ENCODE measurements at places on chromosomes 5 and 9.
A peak's percentile ranks its signal among the peaks of the same experiment; 100 is the strongest.

- no peak for DNase-seq
These were observed 1.7 kb downstream of the TLE4 start for GRCh38 chr9:79573412-79573923.

- no peak for DNase-seq
These were observed 24.4 kb upstream of the MLLT3 start for GRCh38 chr9:20646656-20647055.

DNA sequence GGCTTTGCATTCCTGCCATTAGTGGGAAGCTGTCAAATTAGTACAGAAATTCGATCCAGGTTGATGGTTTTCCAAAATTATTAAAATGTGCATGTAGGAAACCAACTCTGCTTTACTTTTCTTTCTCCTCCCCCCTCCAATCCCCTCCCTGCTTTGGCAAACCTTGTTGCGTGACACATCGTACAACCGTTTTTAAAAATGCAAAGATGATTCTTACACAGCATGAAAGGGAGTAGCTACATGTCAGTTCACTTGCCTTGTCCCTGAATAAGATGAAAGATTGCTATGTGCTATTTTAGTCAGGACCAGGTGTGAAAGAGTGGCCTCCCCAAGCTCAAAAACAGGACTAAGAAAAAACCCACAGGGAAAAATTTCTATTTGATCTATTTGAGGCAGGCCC is 11.7 kb downstream of the SNCAIP start:
- DNase-seq = no peak

DNA sequence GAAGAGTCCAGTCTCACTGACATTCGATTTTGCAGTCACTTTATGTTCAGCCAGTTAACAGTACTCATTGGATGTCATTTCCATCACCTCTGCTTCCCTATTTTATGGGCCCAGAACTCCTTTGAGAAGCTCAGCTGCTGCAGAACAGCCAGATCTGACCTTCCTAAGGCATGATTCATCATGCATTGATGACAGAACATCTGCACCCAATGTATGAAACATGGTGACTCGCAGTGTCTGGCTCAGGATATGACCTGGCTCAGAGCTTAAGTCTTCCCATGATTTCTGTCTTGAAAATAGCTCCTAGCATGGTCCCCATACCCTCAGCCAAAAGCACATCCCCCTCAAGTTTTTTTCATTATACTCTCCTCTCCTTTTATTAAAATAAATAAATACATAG is 92.6 kb upstream of the TRIM32 start:
- peak; percentile 2 for DNase-seq

- DNase-seq = no peak
These were observed 409.2 kb downstream of the CSNK1G3 start for GRCh38 chr5:123921193-123921592.

DNA sequence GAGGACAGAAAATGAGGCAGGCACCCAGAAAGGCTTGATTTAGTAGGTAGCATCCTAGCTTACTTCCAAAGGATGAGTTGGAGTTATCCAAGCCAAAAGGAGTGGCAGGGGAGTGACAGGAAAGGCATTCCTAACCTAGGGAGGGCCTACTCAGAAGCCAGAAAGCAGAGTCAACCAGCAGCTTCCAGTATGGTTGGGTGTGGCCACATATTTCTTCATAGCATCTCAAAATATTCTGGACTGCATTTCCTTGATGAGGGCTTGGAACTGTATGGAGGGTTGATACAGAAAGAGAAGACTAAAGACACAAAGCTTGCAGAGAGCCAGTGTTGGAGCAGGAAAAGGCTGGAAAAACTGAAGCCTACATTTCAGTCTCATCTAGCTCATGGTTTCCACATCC is 656.8 kb upstream of the DMAC1 start:
- DNase-seq = no peak

DNA sequence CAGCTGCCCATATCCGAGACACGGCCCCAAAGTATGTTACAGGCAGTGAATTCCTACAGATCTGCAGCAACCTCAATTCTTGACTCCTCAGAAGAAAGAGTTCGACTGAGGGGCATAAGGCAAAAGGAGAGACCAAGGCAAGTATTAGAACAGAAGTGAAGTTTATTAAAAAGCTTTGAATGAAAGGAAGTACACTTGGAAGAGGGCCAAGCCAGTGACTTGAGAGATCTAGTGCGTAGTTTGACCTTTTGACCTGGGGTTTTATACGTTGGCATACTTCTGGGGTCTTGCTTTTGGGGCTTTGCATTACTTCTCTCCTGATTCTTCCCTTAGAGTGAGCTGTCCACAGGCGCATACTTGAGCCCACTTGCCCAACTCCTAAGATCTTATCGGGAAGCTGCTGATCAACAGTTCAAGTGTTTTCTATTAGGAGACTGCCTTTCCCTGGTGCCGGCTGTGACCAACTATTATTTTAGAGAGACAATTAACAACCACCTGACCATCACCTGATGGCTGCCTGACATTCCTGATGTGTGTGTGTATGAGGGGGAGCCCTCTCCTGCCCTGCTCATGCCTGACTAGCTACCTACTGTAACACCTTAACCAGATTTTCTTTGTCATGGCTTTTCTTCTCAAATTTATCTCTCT is 1.5 kb upstream of the DEPDC1B start:
- no peak for DNase-seq

DNA sequence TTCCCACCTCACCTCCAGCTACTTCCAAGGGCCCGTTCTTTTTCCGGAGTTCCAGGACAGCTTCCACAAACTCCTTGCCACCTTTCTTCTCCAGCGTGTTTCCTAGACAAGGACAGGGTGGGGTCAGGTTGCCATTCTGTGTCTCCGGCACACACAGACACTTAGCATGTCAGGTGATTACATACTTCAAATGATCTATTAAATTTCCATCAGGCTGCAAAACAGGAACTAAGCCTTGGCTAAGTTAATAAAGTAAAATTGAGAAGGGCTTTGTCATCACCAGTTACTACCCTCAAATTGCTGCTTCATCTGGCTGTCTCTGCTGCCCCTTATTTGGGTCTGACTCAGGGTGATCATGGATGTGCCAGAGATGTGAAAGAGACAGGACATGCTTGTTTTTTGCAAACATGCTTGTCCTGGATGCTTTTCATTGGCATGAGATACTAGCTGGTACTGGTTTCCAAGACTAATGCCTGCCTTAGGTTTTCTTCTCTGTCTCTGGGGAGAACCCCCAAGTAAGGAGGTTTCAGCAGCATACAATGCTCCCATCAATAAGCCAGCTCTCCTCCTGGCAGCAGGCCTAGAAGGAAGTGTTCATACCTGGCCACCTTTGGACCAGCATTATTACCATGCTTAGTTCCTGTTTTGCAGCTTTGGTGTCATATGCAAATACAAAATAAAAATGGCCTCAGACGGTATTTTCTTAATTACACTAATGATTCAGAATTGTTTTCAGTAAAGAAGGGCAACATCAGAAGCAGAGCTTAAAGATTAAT is 52.9 kb downstream of the MACROH2A1 start:
- no peak for DNase-seq

GRCh38 chr9:115524453-115525059 is 406.6 kb upstream of the TNC start:
- DNase-seq = no peak

DNA sequence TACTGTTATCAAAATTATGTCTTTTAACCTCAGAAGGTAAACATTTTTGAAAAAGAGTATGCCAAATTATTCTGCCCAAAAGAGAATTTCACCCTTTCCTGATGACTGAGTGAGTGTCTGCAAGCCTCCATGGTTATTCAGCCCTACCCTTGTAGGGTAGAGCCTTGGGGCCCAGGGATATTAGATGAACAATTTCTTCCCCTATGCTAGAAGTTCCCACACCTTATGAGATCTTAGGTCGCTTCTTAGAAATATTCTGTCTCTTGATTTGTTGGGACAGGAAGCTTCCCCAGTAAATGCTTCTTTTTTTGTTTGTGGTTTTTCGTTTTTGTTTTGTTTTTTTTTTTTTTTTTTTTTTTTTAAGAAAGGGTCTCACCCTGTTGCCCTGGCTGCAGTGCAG is 3.1 kb downstream of the CRB2 start:
- no peak for DNase-seq

DNA sequence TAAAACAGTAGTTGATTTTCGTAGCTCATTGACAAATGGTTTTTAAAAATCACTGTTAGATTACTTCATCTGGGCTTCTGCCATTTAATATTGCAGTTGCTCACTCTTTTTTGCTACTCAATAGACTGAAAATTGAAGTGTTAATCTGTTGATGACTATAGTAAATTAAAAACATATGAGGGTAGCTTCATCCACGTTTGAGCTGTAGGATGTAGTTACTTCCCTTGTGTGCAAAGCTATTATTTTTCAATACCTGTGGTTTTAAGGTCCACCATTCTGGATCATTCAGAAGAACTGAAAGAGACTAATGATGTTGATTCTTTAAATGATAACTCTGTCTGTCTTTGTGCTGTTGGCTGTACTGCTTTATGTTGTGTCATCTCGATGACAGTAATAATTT is 74.7 kb downstream of the LNPEP start:
- DNase-seq = no peak

GRCh38 chr5:113693701-113694100 is 180.2 kb downstream of the YTHDC2 start:
- DNase-seq = no peak

Data from stimulated activated CD4-positive, alpha-beta T cell treated with anti-CD3 and anti-CD28 coated beads, Interleukin-15, amount 100 ng/mL, for 48 hours (primary cell).